Vagina (tissue), 2 donors: ENCODE measurements at places on chromosomes 6 and 20.
A peak's percentile ranks its signal among the peaks of the same experiment; 100 is the strongest.

- H3K4me1 ChIP-seq = no peaks in the 10 kb centered on the region
- peaks cover 7% of the 10 kb centered on the region for H3K36me3 ChIP-seq
- H3K4me3 ChIP-seq = no peak overlapping the region
- H3K27me3 ChIP-seq = no peaks in the 10 kb centered on the region
- DNase-seq = no peak
These were observed 80.8 kb downstream of the PRND start for GRCh38 chr20:4802527-4802926.

DNA sequence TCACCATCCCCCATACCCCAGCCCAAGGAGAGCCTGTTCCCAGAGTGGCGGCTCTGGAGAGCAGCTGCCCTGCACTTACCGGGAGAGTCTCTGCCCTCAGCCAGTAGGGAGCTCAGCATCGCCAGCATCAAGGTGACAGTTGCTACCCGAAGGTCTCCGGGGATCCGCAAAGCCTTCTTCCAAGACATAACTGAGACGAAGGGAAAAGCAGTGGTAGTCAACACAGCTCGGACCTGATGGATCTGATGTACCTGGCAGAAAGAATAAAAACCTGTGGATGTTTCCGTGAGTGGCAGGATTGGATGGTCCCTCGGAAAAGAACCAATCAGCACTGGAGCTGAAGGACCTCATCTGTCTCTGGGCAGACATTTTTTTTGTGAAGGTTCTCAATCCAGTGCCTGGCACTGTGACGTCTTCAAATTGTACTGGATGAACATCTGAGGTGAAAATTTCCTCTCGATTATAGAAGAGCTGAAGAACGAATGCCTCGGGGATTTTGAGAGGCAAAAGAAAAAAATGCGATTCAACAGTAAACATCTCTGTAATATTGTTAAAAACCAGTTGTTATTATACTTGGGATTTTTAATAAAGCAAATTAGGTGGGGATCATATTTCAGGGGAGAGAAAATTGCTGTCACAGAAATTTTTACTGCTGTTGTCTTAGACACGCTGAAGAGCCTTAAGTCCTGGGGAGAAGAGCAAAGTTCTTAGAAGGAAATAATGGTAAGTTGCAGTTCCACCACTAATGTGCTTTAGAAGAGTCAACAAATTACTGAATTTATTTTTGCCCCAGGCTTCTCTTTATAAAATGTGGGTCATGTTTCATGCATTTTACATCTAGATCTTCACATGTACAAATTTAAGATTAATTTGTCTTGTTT is at the start of gene HLA-DQB1:
Gene HLA-DQB1, minus strand, starts transcription at position 238 of the 881 bp plus-strand sequence. Its CDS starts 50 bp downstream, at position 188.
- no peak for DNase-seq
- H3K4me1 ChIP-seq = no peaks in the 10 kb centered on the region
- no peaks in the 10 kb centered on the region for H3K27me3 ChIP-seq
- H3K4me3 ChIP-seq = no peak within 1 kb of the TSS

GRCh38 chr6:81806793-81807565 is 54.5 kb upstream of the TENT5A start:
- no peak overlapping the region for H3K27ac ChIP-seq
- no peak for DNase-seq
- no peaks in the 10 kb centered on the region for H3K4me1 ChIP-seq
- no peak overlapping the region for H3K4me3 ChIP-seq
- no peaks in the 10 kb centered on the region for H3K27me3 ChIP-seq

DNA sequence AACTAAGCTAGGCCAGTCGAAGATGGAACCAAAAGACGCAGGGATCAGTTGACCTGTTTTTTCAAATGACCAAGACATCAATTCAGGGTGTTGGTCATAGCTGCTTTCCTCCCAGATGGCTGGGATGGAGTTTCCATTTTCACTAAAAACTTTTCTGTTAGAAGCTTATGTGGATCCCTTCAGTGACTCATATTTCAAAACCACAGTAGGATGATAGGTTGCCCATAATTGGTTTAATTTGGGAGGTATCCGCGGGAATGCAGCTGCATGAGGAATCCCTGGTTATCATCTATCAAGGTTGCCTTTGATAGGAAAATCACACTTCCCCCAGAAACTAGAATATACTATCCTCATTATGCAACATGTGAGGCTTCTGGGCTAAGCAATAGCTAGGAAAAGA is 150.9 kb upstream of the MLIP start:
- no peak for DNase-seq
- no peaks in the 10 kb centered on the region for H3K4me1 ChIP-seq
- no peaks in the 10 kb centered on the region for H3K27me3 ChIP-seq
- H3K4me3 ChIP-seq = no peak overlapping the region
- H3K36me3 ChIP-seq = no peaks in the 10 kb centered on the region
- no peak overlapping the region for H3K27ac ChIP-seq

- no peaks in the 10 kb centered on the region for H3K27me3 ChIP-seq
- H3K27ac ChIP-seq = no peak overlapping the region
- no peak overlapping the region for H3K4me3 ChIP-seq
These were observed 73.3 kb upstream of the SGK1 start for GRCh38 chr6:134391205-134391604.

- peaks cover 28% of the 10 kb centered on the region for H3K4me1 ChIP-seq
- DNase-seq = peak; percentile 69
- no peaks in the 10 kb centered on the region for H3K36me3 ChIP-seq
- H3K27me3 ChIP-seq = no peaks in the 10 kb centered on the region
- H3K27ac ChIP-seq = no peak overlapping the region
These were observed 157.9 kb downstream of the MRPL14 start for GRCh38 chr6:43969158-43969981.

DNA sequence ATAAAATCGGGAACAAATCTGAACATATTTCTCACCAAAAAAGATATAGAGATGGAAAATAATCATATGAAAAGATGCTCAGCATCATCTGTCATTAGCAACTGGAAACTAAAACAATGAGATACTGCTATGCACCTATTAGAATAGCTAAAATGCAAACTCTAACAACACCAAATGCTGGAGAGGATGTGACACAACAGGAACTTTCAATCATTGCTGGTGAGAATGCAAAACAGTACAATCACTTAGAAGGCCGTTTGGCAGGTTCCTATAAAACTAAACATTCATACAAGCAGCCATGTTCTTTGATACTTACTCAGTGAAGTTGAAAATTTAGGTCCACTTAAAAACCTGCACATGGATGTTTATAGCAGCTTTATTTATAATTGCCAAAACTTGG is 67.0 kb downstream of the FAM50B start:
- DNase-seq = no peak
- no peak overlapping the region for H3K27ac ChIP-seq
- H3K36me3 ChIP-seq = no peaks in the 10 kb centered on the region
- H3K27me3 ChIP-seq = no peaks in the 10 kb centered on the region
- peaks cover 33% of the 10 kb centered on the region for H3K4me1 ChIP-seq

- no peak overlapping the region for H3K4me3 ChIP-seq
- no peaks in the 10 kb centered on the region for H3K27me3 ChIP-seq
- peak; percentile 29 for DNase-seq
These were observed 123.6 kb downstream of the SYCP2 start for GRCh38 chr20:59809630-59810448.

GRCh38 chr6:71332012-71332411 is 43.4 kb downstream of the OGFRL1 start:
- H3K4me1 ChIP-seq = no peaks in the 10 kb centered on the region
- no peak overlapping the region for H3K27ac ChIP-seq
- no peak overlapping the region for H3K4me3 ChIP-seq
- H3K36me3 ChIP-seq = no peaks in the 10 kb centered on the region
- no peaks in the 10 kb centered on the region for H3K27me3 ChIP-seq
- no peak for DNase-seq

DNA sequence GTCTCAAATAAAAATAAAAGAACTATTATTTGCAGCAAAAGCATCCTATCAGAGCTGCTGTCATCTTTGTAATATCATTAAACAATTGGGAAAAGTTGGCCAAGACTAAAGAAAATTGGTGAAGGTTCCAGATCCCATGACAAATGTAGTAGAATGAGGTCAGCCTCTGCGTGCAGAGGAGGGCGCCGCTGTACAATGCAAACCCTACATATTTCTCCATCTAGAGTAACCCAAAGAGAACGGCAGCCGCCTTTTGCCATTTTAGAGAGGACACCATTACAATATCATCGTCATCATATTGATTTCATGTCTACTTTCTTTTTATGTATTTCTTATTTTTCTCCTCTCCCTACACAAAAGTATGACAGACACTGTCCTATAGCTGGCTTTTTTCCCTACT is 59.5 kb downstream of the ZMYND8 start:
- no peak overlapping the region for H3K4me3 ChIP-seq
- no peak for DNase-seq
- no peaks in the 10 kb centered on the region for H3K27me3 ChIP-seq
- H3K4me1 ChIP-seq = no peaks in the 10 kb centered on the region
- peaks cover 27% of the 10 kb centered on the region for H3K36me3 ChIP-seq

GRCh38 chr6:41644297-41644879 is 6.1 kb downstream of the MDFI start:
- no peaks in the 10 kb centered on the region for H3K27me3 ChIP-seq
- no peak for DNase-seq
- H3K27ac ChIP-seq = no peak overlapping the region
- no peaks in the 10 kb centered on the region for H3K36me3 ChIP-seq

- no peaks in the 10 kb centered on the region for H3K36me3 ChIP-seq
- no peaks in the 10 kb centered on the region for H3K27me3 ChIP-seq
- no peak overlapping the region for H3K27ac ChIP-seq
- no peak for DNase-seq
- H3K4me1 ChIP-seq = no peaks in the 10 kb centered on the region
- no peak overlapping the region for H3K4me3 ChIP-seq
These were observed 154.6 kb downstream of the PTPRT start for GRCh38 chr20:43034981-43035724.

DNA sequence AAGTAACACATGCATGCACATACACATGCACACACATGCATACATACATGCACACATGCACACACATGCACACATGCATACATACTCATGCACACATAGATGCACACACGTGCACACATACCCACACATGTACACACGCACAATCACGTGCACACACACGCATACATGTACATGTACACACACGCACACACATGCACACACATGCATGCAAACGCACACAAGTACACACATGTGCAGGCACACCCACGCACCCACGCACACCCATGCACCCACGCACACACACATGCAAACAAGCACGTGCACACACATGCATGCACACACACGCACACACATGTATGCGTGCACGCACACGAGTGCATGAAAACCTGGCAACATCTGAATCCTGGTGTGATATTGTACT is 232.7 kb upstream of the CDH4 start:
- H3K4me1 ChIP-seq = no peaks in the 10 kb centered on the region
- DNase-seq = no peak
- no peak overlapping the region for H3K27ac ChIP-seq
- no peaks in the 10 kb centered on the region for H3K36me3 ChIP-seq

DNA sequence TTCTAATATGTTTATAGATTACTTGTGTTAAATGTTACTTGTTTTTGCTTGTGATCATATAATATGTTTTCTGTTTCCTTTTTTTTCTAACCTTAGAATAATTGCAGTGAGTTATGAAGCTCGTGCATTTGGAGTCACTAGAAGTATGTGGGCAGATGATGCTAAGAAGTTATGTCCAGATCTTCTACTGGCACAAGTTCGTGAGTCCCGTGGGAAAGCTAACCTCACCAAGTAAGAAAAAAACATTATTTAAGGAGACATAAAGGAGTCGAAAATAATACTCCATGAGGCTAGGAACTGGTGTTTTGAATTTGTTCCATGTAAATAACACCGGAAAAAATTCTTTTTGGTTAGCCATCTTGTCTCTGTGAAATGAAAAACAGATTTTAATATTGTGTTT is 6.9 kb downstream of the POLH start:
- H3K36me3 ChIP-seq = peaks cover 29% of the 10 kb centered on the region
- H3K4me3 ChIP-seq = no peak overlapping the region
- peaks cover 4% of the 10 kb centered on the region for H3K4me1 ChIP-seq

- no peaks in the 10 kb centered on the region for H3K27me3 ChIP-seq
- H3K36me3 ChIP-seq = no peaks in the 10 kb centered on the region
- H3K27ac ChIP-seq = no peak overlapping the region
- H3K4me1 ChIP-seq = peaks cover 21% of the 10 kb centered on the region
These were observed 217.7 kb downstream of the ARHGAP18 start for GRCh38 chr6:129492260-129492659.

DNA sequence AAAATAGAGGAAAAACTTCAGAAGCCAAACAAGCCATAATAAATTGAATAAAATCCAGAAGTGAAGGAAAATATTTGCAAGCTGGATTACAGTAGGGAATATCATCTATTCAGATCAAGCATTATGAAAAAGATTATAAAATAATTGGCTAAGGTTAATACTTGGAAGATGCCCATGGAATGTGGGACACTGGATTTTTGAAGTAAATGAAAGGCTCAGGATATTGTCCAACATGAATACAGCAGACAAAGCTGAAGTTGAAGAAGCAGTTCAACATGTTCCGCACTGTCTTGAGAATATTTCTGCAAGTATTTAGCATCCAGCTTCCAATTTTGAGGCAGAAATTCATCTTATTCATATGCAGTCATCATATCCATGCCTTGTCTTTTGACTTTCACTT is 1278.4 kb upstream of the GJE1 start:
- no peak overlapping the region for H3K27ac ChIP-seq
- no peaks in the 10 kb centered on the region for H3K36me3 ChIP-seq
- no peak for DNase-seq
- H3K4me1 ChIP-seq = peaks cover 16% of the 10 kb centered on the region
- H3K27me3 ChIP-seq = no peaks in the 10 kb centered on the region
- H3K4me3 ChIP-seq = no peak overlapping the region

- H3K36me3 ChIP-seq = no peaks in the 10 kb centered on the region
- peak overlapping the region; percentile 73 for H3K4me3 ChIP-seq
- no peaks in the 10 kb centered on the region for H3K27me3 ChIP-seq
- peak overlapping the region; percentile 97 for H3K27ac ChIP-seq
These were observed 642 bp downstream of the GZF1 start for GRCh38 chr20:23362392-23363256.

DNA sequence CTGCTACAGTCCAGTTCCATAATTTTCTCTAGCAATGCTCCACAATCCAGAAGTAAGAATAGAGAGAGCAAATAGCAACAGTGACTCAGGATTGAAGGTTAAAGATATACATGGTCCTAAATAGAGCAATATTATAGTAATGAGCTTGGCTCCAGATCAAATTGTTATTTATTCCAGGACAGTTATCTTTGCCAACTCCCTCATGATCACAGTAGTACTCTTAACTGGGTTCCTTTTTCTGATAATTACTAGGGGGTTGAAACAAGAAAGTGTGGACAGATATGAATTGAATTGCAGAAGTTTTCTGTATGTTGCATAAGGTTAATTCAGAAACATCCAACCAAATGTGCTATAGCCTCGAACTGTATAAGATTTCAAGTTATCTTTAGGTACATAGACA is 11.9 kb downstream of the FAM184A start:
- DNase-seq = no peak
- H3K27me3 ChIP-seq = no peaks in the 10 kb centered on the region
- H3K27ac ChIP-seq = no peak overlapping the region
- H3K4me1 ChIP-seq = no peaks in the 10 kb centered on the region
- H3K4me3 ChIP-seq = no peak overlapping the region

- H3K4me1 ChIP-seq = no peaks in the 10 kb centered on the region
- no peak overlapping the region for H3K27ac ChIP-seq
- no peaks in the 10 kb centered on the region for H3K36me3 ChIP-seq
These were observed 201.5 kb downstream of the FARS2 start for GRCh38 chr6:5462856-5463255.

GRCh38 chr6:3061501-3061941 is 6.8 kb upstream of the RIPK1 start:
- no peak overlapping the region for H3K4me3 ChIP-seq
- H3K27me3 ChIP-seq = no peaks in the 10 kb centered on the region
- no peak for DNase-seq
